Fibroblast of upper back skin (primary cell): ENCODE measurements at places on chromosomes 4 and X.

- DNase-seq = no peak
These were observed 1.7 kb upstream of the MPP1 start for GRCh38 chrX:154806837-154807501.

- peak; percentile 55 for DNase-seq
These were observed 6.1 kb downstream of the TCEANC start for GRCh38 chrX:13659063-13659462.

DNA sequence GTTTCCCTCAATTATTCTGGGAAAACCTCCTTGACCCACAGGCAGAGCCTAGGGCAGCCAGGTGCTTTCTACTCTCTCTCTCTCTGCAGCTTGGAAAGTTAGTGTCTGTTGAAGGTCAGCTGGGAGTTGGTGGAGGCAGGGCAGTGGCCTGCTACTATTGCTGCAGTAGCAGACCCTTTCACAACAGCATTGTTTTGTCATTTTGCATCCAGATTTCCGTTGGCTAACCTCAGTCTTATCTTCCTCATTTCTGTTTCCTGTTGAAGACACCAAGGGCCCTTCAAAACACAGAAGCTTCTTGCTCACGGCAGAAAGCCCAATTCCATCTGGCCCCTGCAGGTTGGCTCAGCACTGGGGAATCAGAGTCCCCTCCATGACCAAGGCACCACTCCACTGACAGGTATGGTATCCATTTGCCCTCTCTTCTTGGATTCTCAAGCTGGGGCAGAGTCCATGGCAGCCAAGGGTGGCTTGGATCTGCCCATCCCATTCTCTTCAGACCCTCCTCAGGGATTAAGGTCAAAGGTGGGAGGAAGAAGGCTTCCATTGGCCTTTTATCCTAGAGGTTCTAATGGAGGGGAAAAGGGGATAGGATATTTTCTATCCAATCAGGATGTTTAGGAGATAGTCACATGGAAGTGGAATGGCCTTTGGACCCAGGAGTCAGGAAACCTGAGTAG lies 24.6 kb downstream of the VSIG4 start:
- no peak for DNase-seq

DNA sequence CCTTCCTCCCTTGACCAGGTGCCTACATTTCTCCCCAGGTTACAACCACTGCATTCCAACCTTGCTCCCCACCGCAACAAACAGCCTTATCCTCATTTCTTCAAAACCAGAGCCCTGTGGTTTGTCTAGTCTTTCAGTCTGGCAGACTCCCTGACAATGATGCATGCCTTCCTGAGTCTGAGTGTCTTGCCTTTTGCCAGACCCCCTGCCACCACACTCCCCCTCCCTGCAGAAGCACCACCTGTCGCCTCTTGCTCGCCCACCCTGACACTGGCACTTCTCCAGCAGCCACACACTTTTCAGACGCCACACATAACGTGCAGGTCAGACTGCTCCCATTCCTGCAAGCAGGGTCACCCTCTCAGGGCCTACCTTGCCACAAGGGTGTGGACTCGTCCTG lies 349.2 kb upstream of the NOCT start:
- DNase-seq = no peak

DNA sequence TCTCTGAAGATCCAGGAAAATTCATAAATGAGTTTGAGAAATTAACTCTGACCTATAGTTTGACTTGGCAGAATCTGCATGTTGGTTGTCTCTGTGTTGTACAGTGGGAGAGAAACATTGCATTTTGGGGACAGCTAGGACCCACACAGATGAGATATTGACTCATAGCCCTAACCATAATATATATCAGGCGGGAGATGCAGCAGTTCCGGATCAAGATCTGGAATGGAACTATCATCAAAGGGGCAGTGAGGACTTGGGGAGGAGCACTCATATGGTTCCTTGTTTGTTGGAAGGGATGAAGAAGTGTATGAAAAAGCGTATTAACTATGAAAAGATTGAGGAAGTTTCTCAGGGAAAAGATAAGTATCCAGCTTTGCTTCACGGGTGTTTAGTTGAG lies 14.0 kb downstream of the CXCL2 start:
- DNase-seq = no peak

- no peak for DNase-seq
These were observed 68.3 kb downstream of the C4orf33 start for GRCh38 chr4:129164243-129164642.

DNA sequence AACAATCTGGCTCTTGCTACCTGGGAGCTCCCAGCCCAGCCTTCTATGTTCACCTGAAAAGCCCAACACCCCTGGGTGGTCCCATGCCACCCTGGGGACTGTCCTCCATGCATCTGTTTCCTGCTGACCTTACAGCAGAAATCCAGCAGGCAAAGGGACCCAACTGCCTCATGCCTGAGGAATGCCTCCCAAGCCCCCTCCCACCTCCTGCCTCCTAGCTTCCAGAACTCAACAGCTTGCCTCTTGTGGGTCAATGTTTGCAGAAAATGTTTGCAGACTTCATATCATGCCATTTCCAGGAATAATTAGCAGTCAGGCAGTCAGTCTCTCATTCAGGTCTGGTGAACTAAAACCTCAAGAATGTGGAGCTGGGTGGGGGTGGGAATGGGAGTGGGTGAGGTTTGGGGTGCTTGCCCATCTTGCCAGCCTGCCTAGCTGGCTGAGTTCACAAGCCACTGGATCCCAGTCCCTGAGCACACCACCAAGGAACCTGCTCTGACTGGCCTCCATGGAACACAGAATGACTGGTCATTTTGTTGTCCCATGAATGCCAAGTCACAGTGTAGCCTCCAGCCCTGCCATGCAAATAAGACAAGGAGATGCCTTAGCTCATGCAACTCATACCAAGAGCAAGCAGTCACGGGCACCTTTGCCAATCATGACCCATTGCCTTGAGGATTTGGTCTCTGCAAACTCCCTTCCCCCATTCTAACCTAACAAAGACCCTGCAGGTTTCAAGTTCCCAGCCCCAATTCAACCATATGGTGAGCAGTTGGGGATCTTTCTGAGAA lies 12.1 kb upstream of the PLAC1 start:
- DNase-seq = peak; percentile 95

DNA sequence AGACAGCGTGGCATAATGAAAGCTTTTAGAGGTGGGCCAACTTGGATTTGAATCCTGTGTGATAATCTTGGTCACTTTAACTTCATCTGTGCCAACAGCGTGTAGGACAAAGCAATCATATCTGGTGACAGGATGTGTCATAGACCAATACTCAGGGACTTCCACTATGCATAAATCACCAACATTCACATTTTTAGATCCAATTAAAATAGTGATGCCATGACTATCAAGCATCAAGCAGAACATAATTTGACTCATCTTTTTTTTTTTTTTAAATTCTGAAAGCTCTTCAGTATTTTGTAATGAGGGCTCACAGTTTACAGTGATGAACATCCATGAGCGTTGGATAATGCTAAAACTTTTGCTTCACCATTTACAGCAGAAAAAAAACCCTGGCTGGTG lies 27.3 kb upstream of the RAPGEF2 start:
- DNase-seq = peak; percentile 47

DNA sequence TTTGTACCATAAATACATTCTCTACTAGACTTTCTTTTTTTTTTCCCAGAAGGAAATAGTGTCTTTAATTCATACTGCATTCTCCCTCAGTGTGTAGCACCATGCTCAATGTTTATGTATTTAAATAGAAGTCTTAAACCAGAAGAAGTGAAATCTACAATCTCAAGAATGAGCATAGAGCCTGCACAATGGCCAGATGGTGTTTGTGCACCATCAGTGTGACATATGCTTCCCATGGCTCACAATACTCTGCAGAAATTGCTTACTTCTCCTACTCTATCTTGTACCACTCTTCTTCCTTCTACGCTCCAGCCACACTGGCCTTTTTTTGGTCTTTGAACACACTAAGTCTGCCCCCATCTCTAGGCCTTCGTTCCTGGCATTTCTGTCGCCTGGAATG lies 2.6 kb upstream of the DOCK11 start:
- DNase-seq = no peak

DNA sequence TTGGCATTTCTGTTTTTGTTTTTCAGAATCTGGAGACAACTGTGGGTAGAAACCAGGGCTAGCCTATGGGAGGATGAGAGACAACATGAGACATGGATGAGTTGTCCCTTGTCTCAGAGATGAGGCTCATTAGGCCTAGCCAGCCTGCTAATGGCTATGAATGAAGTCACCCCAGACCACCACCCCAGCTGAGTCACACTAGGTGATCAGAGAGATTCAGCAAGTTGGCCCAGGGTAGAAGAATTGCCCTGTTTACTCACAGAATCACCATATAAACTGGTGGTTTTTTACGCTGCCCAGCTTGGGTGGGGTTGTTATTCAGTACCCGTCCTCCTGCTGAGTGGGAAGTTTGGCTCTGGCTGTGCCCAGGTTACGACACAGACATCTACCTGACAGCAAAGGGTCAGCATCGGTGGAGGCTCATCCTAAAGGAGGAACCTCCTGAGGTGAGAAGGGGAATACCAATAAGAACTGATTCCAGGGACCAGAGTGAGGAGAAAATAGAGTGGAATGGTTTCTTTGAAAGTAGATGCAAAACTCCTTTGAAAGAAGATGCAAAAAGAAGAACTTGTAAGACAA lies 17.2 kb upstream of the ARSJ start:
- DNase-seq = peak; percentile 20

DNA sequence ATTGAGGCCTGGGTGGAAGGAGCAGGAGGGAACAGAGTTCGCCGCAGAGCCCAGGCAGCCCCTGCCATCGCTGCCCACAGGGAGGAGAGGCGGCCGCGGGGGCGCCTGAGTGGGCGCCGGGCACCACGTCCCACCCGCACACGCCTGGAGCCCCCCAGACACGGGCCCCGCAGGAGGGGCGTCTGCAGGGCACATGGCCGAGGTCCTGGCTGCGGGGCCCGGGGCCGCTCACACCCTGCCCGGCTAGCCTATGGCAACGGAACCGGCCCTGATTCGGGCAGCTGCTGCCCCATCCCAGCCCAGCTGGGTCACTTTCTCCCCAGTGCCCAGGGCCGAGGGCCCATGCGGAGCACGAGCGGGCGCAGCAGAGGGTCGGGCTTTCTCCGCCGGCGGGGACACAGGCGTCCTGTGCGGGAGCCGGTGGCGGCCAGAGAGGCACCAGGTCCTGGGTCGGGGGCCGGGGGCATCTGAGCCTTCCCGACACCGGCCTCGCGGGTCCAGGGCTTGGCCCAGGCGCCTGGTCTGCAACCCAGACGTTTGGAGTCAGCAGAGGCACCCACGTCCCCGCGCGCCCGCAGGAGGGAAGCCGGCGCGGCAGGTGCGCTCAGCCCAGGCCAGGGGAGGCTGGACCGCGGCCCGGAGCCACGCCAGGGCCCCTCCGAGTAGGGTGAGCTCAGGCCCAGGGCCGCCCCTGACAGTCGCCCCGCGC lies 91.2 kb downstream of the FAM53A start:
- DNase-seq = no peak

DNA sequence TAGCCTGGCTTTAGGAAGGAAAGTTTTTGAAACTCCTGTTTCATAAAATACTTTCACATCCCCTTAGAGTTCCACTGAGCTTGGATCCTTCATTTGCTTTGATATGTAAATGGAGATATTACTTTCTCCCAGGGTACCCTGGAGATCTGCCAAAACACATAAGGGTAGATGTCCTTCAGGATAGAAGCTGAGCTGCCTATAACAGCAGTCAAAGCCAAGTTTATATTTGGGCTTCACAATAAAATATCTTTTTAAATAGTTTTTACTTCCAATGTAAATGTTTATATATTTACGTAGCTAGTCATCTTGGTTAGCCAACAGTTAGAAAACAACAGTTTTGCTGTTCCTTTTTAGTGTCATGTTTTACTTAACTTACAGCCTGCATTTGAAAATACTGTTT lies 742.3 kb upstream of the POU3F4 start:
- no peak for DNase-seq

DNA sequence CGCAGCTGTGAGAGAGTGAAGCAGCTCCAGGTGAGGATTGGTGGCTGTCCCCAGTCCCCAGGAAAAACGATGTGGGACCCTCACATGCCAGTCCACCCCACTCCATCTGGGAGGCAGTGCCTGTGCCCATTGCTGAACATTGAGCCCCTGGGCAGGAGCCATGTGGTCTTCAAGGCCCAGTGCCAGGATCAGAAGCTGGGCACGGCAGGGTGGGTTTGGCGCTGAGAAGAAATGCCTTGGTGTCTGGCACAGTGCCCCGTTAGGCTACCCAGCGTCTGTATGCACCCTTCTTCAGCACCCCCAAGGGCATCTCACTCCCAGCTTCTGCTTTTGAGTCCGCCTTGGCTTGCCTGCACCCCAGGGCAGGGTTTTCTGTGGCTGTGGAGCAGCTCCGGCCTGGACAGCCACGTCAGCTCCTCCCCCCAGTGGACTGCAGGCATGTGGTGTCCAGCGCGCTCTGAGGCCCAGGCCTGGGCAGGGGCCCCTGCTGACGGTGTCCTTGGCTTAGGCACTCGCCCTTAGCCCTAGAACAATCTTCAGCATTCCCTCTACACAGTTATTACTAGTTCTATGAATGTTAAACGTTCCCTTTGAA lies 28.6 kb downstream of the RGS12 start:
- DNase-seq = no peak

GRCh38 chr4:125832161-125832560 lies 517.4 kb downstream of the FAT4 start:
- peak; percentile 7 for DNase-seq

DNA sequence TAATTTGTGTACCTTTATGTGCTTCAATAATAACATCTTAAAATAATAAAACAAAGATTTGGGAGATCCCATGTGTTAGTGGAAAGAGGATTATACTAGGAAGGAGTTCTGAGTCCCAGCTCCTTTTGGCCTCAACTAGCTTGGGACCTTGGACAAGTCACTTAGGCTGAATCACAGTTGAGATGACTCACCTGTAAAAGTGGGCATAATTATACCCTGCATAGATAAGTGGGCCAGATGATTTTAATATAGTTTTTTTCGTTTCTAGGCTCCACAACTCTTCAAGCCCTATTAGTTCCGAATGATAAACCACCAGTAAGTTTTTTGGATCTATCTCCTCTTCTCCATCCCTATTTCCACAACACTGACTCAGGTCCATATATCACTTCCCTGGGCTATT lies 131.8 kb downstream of the ENOX2 start:
- no peak for DNase-seq

DNA sequence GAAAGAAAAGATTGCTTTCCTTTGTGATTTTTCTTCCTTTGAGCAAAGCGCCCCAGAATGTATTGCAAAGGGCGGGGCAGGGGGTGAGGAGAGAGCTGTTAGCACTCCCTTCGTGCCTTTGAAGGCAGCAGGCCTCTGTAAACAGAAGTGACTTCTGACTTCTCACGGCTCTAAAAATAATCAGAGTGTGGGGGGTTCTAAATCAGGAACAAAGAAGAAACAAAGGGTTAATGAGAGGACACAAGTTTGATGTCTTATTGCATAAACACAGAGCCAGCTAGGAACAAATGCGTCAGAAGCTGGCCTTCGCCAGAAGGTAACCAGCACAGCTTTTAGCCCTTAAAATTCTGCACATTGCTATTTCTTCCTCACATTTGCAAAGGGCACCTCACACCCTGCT lies 626.2 kb downstream of the MID1IP1 start:
- DNase-seq = no peak

GRCh38 chrX:113675278-113675677 lies 834.6 kb upstream of the AMOT start:
- no peak for DNase-seq

GRCh38 chr4:118367361-118367760 lies 14.6 kb upstream of the PRSS12 start:
- DNase-seq = no peak

GRCh38 chrX:132592880-132593279 lies 104.0 kb upstream of the MBNL3 start:
- no peak for DNase-seq

- no peak for DNase-seq
These were observed 270.6 kb downstream of the BANK1 start for GRCh38 chr4:102061133-102061532.

- DNase-seq = no peak
These were observed 43.5 kb upstream of the TMEM164 start for GRCh38 chrX:109959356-109959871.

GRCh38 chrX:139204898-139205667 lies 325.5 kb upstream of the F9 start:
- peak; percentile 2 for DNase-seq
